ACHN (cell line): ENCODE measurements at places on chromosomes 2 and 18.

DNA sequence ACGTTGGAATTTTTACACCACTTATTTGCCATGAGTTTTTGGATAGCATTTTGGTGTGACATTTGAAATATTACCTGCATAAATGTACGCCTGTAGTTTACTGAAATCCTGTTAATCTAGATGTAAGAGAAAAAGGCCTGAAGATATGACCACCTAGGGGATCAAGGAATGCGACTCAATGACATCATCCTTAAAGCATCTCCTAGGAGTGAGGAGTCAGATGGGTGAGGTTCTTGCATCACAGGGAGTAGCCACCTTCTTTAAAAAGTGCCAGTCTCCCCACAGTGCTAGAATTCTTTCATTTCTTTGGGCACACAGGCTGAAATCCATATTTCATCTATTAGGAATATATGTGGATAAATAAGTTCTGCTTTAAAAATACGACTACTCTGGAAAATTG, 34.5 kb downstream of the ADCYAP1 start:
- peak; percentile 59 for DNase-seq

DNA sequence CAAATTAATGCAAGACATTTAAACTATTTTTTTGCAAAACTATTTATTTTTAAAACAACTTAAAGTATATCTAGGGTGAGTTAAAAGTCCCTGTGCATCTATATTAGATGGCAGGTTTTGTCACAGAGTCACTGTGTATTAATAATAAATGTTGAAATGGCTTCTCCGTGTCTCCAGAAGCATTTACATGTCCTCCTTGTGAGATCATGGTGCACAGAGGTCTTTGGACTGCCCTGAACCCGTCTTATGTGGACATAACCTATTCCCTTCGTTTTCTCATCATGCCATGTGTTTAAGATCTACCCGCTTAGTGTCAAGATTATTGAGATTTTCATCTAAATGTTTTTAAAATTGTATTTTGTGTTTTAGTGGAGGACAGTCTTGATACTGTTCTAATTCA, 39.3 kb downstream of the SOCS6 start:
- no peak for DNase-seq

DNA sequence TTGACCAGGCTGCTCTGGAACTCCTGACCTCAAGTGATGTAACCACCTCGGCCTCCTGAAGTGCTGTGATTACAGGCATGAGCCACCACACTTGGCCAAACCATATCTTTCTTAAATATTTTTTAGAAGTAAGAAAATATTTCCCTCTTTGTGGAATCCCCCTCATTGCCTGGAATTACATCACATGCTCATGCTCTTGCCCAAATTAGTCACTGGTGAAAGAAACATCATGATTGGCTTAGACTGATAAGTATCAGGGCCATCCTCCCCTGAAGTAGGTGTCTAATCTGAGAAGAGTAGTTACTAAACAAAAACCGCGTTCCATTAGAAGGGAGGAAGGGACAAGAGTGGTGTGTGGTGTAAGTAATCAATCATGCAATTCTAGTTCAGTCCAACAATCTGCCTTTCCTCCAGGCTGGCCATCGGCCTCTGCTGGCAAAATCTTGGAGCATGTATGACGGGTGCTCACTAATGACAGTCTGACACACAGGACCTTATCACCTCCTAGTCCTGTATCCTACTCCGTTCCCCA, 52.3 kb upstream of the SCG2 start:
- no peak for DNase-seq

DNA sequence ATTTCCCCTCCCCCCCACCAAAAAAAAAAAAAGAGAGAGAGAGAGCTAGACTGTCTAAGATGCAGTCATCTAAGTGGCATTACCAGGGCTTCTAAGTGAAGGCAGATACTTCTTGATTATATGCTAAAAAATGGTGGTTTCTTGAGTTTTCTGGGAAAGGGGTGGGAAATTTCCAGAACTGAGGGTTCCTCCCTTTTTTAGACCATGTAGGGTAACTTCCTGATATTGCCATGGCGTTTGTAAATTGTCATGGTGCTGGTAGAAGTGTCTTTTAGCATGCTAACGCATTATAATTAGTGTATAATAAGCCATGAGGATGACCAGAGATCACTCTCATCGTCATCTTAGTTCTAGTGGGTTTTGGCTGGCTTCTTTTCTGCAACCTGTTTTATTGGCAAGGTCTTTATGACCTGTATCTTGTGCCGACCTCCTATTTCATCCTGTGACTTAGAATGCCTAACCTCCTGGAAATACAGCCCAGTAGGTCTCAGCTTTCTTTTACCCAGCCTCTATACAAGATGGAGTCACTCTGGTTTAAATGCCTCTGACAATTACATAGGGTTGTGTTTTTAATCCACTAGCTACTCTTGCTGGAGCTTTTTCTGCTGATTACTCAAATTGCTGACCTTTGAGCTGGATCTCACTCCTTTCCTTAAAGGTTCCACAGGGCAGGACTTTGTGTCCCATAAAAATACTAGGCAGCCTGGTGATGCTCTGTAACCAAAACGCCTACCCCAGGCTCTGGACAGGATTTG, 30.4 kb upstream of the PROKR1 start:
- no peak for DNase-seq

GRCh38 chr2:160884056-160884455, 276.2 kb upstream of the TANK start:
- no peak for DNase-seq

- DNase-seq = no peak
These were observed 27.2 kb upstream of the PTPN2 start for GRCh38 chr18:12911025-12911928.

- DNase-seq = no peak
These were observed 25.9 kb downstream of the DPP10 start for GRCh38 chr2:114468343-114468742.

GRCh38 chr2:145750144-145750543, 1230.2 kb upstream of the ZEB2 start:
- DNase-seq = no peak

GRCh38 chr2:102489646-102490045, 16.6 kb downstream of the SLC9A4 start:
- DNase-seq = no peak

GRCh38 chr2:98070081-98070480, 16.9 kb upstream of the VWA3B start:
- no peak for DNase-seq

DNA sequence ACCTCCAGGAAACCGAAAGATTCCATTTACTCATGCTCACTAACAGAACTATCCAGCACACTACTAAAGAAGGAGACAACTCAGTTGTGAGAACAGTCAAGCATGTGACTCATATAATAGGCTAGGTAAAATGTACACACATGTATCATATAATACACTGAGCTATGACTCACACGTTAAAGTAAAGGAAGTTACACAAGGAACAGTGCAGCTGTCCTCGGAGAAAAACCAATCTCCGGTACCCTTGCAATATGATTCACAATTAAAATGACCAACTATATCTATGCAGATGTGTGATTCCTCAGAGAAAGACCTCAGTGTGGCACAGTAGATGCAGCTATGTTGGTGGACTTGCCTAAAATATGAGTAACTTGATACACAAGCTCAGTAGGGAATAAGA, 76.5 kb downstream of the STRN start:
- peak; percentile 64 for DNase-seq

GRCh38 chr2:19474128-19474527, 115.7 kb upstream of the OSR1 start:
- no peak for DNase-seq

DNA sequence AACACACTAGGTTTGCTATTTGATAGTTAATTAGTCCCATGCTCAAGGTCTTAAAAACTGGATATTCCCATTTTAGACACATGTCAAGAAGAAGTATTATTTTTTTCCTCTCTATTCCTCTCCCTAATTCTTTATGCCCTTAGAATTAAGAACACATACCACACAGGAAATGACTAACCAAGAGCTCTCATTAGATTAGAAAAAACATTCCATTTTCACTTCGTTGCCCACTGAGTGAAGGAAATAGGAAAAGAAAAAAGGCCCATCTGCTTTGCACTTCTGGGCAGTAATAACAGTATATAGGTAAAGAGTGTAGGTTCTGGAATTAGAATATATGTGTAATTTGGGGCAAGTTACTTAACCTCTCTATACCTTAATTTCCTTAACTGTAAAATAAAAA, 26.9 kb downstream of the ACADL start:
- peak; percentile 64 for DNase-seq

DNA sequence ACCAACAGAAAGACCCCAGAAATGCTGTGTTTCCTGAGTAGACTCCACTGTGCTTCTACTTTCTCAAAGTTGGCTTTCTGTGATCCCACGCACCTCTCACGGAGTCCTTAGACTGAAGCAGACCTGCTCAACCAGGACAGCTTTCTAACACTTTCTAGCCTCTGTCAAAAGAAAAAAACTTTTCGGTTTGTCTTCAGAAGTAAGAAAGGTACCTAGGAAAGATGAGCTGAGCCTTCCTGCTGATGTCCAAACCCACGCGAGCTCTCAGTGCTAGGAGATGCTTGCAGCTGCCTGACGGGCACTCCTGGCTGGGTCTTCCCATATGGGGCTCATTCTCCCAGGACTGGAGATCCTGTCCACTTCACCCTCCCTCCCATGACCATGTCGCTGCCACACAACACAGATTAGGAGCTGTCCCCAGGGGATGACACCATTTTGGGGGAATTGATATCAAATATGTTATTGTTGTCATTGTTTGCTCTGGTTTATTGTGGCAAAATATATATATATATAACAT, 49.2 kb upstream of the DAPL1 start:
- no peak for DNase-seq
